ENCODE measurements at places on chromosomes 6 and 20. TPM values are rescaled to one million over a fixed set of nuclear protein-coding genes. Genes with fewer than 3 reads are reported as not detected.

- DNase-seq, result peak; percentile 71
Observed at GRCh38 chr20:64112691-64113443, 5.5 kb upstream of the NPBWR2 start.

GRCh38 chr20:34389206-34389953 lies 26.3 kb downstream of the ITCH start:
- DNase-seq, result peak; percentile 73

- no peak for DNase-seq
Observed at GRCh38 chr20:25659999-25660398, 36.2 kb upstream of the NANP start.

The KIAA1755 gene
- total RNA-seq, result 2.7 TPM

- peak; percentile 84 for DNase-seq
Observed at GRCh38 chr6:11194356-11195218, 37.9 kb downstream of the NEDD9 start.
